ENCODE measurements at places on chromosomes 13 and 19.
A peak's percentile ranks its signal among the peaks of the same experiment; 100 is the strongest.

DNA sequence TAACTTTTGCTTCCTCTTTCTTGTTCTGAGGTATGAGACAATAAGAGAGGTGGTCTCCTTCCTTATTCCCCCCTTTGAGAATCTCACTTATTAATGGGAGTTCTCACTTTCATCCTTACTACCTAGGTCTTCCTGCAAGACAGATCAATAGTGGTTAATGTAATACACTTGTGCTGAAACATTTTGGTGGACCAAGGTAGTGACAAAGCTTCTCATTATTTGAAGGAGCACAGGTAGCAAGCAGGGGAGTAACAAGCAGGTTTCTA is 17.9 kb downstream of the ZNF700 start:
- DNase-seq, result no peak

DNA sequence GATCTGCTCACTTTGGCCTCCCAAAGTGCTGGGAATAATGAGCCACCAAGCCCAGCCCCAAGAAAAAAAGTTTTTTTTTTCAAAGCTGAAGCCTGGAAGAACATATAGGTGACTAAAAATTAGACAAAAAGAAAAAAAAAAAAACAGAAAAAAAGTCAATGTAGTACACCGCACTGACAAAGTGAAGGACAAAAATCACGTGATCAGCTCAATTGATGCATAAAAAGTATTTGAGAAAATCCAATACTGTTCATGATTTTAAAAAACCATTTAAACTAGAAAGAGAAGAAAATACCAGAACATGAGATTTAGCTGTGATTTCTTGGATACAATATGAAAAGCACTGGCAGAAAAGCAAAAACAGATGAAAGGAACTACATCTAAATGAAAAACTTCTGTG is 10.5 kb upstream of the ERVV-2 start:
- no peak for DNase-seq

- no peak for DNase-seq
Measured at GRCh38 chr13:83272076-83272475, 610.2 kb downstream of the SLITRK1 start.

DNA sequence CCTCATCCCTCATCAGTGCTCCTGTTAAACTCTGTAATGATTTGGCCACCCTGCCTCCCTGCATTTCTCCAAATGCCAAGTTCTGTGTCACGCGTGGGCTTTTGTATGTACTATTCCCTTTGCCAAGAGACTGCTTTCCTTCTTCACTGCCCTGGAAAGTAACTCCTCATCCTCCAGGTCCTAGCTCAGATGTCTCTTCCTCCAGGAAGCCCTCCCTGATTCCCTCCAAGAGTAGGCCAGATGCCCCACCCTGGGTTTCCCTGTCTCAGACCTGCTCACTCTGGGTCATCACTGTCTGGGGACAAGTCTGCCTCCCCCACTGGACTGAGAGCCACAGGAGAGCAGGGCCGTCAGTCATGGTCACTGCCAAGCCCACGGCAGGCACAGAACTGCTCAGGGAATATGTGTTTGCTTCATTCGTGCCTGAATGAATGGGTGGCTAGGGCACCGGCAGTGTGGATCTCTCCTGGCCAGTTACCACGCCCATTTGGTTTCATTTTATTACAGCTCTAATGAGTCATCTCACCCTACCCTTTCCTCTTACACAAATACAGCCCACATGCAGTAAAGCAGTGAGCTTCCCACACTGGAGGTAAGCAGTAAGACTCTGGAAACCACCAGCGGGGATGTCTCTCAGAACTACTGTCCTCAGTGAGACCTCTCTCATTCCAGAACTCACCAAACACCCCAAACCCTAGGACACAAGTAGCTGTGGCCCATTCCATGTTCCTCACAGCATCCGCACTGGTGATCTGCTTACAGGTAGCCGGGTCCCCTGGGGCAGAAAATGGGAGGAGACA is 12.1 kb upstream of the GPR4 start:
- no peak for DNase-seq

GRCh38 chr13:112183532-112184090 is 116.7 kb downstream of the SOX1 start:
- no peak for DNase-seq

DNA sequence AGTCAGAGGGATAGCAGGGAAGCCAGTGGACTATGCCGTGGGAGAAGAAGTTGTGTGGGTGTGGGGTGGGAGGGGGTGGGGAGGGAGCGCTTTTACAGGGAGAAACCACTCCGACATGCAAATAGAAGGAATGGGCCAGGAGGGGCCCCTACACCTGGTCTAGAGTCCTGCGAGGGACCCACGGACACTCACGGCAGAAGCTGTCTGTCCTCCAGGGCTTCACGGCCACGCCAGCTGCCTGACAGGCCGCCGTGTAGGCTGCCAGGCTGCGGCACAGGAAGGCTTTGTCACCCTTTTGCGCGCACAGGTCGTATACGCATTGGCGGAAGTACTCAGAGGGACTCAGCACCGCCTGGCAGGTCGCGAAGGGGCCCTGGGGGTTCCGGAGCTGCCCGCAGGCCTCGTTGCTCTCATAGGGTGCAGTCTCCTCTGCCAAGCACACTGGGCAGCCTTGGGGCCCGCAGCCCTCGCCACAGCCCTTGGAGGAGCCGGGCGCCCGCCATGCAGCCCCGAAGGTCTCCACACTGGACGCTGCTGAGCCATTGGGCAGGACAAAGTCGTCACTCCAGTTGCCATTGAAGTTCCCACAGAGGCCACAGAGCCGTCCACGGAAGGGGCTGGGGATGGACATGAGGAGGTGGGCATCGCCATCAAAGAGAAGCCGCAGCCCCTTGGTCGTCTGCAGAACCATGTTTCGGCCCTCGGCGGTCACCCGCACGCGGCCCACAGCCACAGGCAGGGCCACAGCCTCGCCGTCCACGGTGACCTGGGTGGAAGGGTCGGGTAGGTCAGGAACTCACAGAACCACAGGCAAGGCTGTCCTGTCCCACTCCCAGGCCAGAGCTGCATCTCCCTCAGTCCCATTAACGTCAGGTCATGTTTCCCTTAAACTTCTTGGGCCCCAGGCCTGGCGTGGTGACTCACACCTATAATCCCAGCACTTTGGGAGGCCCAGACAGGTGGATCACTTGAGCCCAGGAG is 26.0 kb upstream of the FBL start:
- no peak for DNase-seq

- peak; percentile 96 for DNase-seq
Measured at GRCh38 chr19:47225746-47226425, 5.1 kb downstream of the BBC3 start.

DNA sequence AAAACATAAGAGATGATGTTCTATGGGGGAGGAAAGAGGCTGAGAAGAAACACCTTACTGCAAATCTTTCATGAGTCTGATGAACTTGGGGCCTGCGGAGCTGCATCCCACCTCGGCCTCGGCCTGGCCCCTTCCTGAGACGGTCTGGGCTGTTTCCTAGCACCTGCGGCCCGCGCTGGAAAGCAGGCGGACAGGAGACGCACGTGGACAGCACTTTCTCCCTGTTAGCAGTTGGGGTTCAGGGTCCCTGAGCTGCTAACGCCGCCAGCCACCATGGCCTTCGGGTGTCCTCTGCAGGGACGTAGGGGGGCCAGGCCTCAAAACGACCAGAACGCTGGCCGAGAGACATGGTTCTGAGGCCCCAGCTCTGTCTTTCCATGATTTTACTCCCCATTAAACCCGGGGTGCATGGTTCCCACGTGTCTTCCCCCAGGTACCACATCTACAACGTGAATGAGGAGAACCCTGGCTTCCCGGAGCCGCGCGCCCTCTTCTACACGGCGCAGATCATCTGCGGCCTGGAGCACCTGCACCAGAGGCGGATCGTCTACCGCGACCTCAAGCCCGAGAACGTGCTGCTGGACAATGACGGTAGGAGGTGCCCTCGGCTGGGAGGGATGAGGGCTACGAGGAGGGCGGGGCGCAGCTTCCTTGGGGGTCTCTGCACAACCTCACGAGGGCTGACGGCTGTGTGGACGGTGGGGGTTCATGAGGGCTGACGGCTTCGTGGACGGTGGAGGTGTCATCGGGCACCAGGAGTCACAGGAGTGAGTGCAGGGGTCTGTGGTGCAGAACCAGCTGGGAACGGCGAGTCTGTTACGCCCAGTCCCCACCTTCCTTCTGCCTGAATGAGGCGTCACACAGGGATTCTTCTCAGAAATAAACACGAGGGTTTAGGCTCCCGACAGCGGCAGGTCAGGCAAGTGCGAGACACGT is 4.3 kb downstream of the GRK1 start:
- DNase-seq, result no peak

GRCh38 chr19:10553943-10554381 is 10.3 kb downstream of the ATG4D start:
- DNase-seq, result no peak

DNA sequence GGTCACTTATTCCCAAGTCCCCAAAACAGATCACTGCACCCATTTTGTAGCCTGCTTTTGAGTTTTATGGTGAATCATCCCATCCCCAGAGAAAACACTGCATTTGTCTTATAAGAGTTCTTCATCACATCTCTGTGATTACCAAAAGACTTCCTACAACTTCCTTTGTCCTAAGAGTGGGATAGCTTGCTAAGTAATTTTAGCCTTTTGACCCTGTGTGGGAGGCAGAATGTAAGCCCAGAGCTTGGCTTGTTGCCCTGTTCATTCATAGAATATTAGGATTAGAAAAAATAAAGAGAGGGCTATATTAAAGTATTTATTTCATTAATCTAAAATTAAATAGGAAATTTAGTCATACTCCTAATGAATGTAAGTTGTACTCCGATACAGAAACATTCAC is 213.3 kb downstream of the MZT1 start:
- DNase-seq, result no peak

GRCh38 chr19:31220540-31220939 is 128.7 kb downstream of the TSHZ3 start:
- DNase-seq, result no peak

GRCh38 chr13:48093588-48093987 is 1.3 kb downstream of the MED4 start:
- no peak for DNase-seq

GRCh38 chr13:97913206-97913605 is 40.3 kb upstream of the IPO5 start:
- no peak for DNase-seq

Measured in NCI-H446 (cell line).